ENCODE measurements at places on chromosomes 5 and 9. TPM values are rescaled to one million over a fixed set of nuclear protein-coding genes. Genes with fewer than 3 reads are reported as not detected.

The DAPK1 gene
- total RNA-seq = 74.4 TPM

The GARIN3 gene
- not detected for total RNA-seq

DNA sequence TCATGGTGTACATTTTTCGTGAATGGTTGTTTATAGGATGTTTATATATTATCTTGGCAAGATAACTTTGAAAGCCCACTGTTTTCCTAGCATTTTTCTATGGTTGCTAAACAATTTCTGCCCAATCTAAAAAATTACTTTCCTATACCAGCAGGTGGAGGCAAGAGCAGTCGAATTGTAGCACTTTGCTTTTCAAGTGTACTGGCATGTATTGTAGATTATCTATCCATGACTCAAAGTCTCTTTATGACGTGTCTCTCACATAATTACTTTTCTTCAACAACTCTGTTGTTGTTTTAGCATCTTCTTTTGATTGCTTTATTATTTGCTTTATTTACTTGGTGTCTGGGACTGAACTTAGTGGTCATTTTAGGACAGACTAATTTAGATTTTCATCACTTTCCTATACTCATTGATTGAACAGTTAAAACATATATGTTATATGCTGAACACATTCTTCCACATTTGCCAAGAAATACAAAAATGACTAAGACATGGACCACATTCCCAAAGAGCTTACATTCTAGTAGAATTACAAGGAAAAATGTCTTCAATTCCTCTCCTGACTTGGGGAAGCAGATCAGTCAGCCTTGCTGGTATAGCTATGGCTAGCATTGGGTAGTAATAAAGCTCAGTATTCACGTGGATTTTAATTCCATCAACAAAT, 20.7 kb downstream of the NLN start:
- no peak for DNase-seq
- no peaks in the 10 kb centered on the region for H3K36me3 ChIP-seq
- H3K4me1 ChIP-seq = no peaks in the 10 kb centered on the region
- H3K4me3 ChIP-seq = no peak overlapping the region
- H3K27ac ChIP-seq = no peak overlapping the region

The IL31RA gene
- total RNA-seq = not detected

DNA sequence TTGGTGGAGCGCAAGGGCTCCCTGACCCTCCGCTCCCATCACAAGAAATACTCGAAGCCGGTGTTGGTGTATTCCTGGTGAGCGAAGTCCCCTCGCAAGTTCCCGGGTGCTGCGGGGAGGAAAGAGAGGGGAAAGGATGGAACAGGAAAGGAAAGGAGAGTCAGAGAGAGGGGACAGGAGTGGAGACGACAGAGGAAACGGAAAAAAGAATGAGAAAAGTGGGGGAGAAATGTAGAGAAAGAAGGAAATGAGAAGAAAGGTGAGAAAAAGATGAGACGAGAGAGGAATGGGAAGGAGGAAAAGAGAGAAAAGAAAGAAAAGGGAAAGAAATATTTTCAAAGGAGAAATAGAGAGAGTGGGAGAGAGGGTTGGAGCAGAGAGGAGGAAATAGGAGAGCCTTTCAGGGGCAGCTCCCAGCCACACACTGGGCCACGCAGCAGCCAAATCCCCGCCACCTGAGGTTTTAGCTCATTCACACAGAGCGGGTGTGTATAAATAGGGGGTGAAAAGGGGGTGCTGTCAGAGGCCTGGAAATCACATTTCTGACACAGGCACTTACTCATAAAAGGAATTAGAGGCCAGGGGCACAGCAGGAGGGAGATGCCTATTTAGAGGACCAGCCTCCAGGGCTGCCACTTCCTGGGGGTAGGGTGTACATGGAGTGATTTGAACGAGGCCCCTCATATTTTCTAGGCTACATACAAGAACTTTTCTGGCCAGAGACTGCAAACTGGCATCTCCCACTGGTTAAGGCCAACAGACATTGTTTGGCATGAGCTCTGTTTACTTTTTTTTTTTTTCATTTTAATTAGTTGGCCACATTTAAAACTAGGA, 555 bp downstream of the CFAP95 start:
- no peak for DNase-seq
- H3K4me1 ChIP-seq = no peaks in the 10 kb centered on the region
- no peak overlapping the region for H3K27ac ChIP-seq
- H3K36me3 ChIP-seq = no peaks in the 10 kb centered on the region
- no peak overlapping the region for H3K4me3 ChIP-seq

The MEIKIN gene
- total RNA-seq = not detected

- H3K4me3 ChIP-seq = peak overlapping the region; percentile 51
- peak; percentile 55 for DNase-seq
- peaks cover 12% of the 10 kb centered on the region for H3K27me3 ChIP-seq
- H3K36me3 ChIP-seq = no peaks in the 10 kb centered on the region
- peaks cover 6% of the 10 kb centered on the region for H3K4me1 ChIP-seq
- peak overlapping the region; percentile 57 for H3K27ac ChIP-seq
Observed at GRCh38 chr5:17218353-17219005, 1.0 kb downstream of the BASP1 start.

The ACOT12 gene
- total RNA-seq = 3.7 TPM

DNA sequence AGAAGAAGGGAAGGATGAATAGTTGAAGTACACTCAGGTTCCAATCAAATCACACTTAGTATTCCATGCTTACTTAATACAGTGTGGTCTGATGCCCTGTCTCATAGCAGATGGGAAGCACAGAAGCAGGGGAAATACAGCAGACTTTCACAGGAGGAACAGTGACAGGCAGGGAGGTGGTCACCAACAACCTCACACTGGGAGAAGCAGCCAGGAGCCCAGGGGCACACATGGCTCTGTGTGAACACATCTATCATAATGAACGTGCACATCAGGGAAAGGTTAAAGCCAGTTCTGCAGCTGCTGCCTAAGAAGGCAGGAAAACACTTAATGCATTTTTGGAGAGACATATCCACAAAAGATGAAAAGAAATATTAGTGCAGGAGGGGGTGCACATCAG, 312.3 kb downstream of the MED10 start:
- no peak overlapping the region for H3K27ac ChIP-seq
- no peak for DNase-seq
- no peaks in the 10 kb centered on the region for H3K36me3 ChIP-seq
- H3K27me3 ChIP-seq = no peaks in the 10 kb centered on the region
- no peak overlapping the region for H3K4me3 ChIP-seq

The IL3 gene
- not detected for total RNA-seq

DNA sequence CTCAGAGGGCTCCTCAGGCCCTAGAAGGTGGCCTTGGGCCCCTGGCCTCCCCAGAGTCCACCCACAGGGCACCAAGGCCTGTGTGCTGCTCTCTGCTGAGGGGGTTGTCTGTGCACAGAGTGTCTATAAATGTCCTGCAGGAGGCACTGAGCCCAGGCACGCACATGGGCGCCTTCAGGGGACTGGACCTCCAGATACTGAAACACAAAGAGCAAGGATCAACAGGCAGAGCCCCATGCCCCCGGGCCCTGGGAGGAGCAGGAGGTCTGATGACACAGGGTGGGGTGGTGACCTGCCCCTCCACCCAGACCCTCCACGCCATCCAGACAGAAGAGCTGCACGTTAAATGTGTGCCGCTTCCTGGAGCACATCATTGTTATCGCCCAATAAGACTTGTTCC, 64.6 kb upstream of the SIMC1 start:
- H3K27me3 ChIP-seq = no peaks in the 10 kb centered on the region
- H3K27ac ChIP-seq = no peak overlapping the region
- DNase-seq = no peak

The KCNIP1 gene
- total RNA-seq = not detected

GRCh38 chr5:142095651-142096330, 12.8 kb upstream of the NDFIP1 start:
- no peak overlapping the region for H3K4me3 ChIP-seq
- no peaks in the 10 kb centered on the region for H3K27me3 ChIP-seq
- peak; percentile 60 for DNase-seq
- no peaks in the 10 kb centered on the region for H3K4me1 ChIP-seq
- no peaks in the 10 kb centered on the region for H3K36me3 ChIP-seq

GRCh38 chr5:927172-928015, 34.7 kb downstream of the TRIP13 start:
- H3K4me1 ChIP-seq = peaks cover 7% of the 10 kb centered on the region
- H3K27ac ChIP-seq = no peak overlapping the region
- no peaks in the 10 kb centered on the region for H3K36me3 ChIP-seq

DNA sequence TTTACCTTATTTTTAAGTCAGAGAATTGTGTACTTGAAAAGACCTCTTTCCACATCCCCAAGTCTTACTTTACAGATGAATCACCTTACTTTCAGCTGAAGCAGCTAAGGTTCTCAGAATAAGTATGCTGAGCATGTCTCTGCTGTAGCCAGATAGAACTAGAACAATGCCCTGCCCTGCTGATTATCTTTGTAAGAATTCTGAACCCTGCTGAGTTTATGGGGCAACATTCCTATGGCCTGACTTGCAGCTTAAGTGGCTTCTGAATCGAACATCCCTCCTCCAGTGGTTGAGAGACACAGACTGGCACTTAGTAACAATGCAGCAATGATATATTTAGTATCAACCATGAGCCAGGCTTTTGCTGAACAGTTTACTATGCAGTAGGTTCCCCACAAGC, 592.0 kb upstream of the WWC1 start:
- H3K27me3 ChIP-seq = no peaks in the 10 kb centered on the region
- H3K36me3 ChIP-seq = no peaks in the 10 kb centered on the region
- no peaks in the 10 kb centered on the region for H3K4me1 ChIP-seq
- DNase-seq = no peak
- no peak overlapping the region for H3K27ac ChIP-seq
- no peak overlapping the region for H3K4me3 ChIP-seq

DNA sequence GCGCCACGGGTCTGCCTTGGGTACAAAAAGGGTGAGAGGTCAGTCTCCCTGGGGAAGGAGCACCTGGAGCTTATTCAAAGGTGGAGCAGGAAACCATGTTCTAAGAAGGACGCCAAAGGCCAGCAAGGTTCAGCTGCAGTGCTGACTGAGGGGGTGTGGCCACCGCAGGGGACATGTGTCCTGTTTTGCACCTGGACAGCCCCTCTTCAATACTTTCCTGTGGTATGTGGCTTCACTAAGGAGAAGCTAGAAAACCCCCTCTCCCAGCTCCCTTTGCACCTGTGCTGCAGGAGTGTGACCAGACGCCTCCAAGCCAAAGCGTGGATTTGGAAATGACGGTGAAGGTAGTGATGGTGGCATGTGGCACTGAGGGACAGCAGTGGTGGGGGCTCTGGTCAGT, 23.6 kb downstream of the TRIM14 start:
- H3K4me1 ChIP-seq = no peaks in the 10 kb centered on the region
- H3K27me3 ChIP-seq = no peaks in the 10 kb centered on the region
- H3K36me3 ChIP-seq = peaks cover 58% of the 10 kb centered on the region
- no peak for DNase-seq
- no peak overlapping the region for H3K4me3 ChIP-seq
- no peak overlapping the region for H3K27ac ChIP-seq
